HFF-Myc (cell line): ENCODE measurements at places on chromosomes 5 and 9.

DNA sequence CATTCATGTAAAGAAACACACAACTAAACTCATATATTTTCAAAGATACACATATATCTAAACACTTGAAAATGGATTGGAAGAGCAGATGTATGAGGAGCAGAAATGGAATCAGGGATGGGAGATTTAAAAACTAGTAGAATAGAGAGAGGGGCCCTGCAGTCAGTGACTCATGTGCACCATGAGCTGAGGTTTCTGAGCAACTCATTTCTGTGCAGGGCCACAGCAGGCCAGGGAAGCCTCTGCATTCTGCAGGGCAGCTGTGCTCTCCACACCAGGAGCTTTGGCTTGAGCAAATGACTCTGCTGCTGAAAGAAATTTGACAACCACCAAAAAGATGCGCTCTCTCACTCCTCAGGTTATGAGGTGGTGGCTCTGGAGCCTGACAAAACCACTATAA, 27.1 kb downstream of the LHX6 start:
- no peak for DNase-seq

DNA sequence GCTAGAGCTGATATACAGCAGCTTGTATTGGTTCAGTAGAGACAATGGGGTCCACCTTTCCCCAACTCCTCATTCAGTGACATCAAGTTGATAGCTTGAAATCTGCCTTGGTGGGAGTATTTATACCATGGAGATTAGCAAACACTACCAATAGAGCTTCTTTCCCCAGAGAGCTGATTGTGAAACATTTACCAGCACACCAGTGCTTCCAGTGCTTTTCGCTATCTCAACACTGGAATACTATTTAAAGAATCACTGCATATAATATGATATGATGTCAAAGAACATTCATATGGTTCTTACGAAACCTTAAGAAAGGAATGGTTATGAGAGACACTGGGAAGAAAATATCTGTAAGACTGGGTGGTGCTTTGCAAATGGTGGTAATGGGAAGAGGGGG, 21.8 kb upstream of the RNF145 start:
- no peak for DNase-seq

DNA sequence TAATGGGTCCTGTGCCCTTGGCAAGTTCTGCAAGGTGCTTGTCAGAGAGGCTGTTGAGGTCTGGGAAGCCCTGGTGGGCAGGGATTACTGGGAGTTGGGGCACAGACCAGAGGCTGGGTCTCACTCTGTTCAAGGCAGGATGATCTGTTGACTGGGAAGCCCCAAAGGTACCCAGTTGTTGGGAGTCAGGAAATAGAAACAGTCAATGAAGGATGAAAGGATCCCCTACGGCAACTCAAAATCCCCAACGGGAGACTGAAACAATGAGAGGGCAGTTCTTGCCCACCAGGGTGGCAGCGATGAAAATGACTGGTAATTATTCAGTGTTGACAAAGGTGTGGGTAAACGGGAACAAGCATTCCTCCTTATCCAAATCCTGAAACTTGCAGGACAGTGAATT, 31.2 kb downstream of the BNIP1 start:
- no peak for DNase-seq

GRCh38 chr9:133927041-133927440, 65.1 kb downstream of the VAV2 start:
- DNase-seq = no peak

DNA sequence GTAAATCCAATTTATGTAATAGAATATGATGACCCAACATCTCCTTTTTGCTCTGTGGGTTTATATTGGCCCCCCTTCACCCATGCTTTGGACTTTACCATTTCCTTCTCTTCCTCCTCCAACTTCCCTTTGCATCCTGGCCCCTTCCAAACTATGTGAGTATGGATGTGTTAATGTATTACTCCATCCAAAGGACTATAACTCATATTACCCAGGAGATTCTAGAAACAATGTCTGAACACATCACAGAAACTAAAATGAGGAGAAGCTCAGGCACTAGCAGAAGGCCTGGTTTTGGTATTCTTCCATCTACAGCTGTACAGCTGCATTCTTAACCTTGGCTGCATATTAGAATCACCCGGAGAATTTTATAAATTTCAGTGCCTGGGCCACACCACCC, 110.7 kb downstream of the PDE4D start:
- no peak for DNase-seq

DNA sequence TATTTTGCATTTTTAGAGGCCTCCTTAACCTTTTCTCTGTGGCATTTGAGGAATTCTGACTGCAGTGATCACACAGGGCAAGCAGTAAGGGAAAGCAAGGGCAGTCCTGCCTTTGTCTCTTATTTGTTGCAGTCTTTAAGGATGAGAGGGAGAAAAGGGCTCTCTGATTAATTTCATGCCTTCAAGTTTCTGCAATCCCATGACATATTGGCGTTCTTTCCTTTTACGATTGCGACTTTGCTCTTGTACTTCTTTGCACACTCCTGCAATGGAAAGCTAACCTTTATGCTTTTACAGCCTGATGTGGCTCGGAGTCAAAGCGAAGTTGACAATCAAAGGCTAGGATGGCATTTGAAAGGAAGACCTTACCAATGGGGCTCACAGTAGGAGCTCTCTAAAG, 698.4 kb downstream of the DNAH5 start:
- no peak for DNase-seq

DNA sequence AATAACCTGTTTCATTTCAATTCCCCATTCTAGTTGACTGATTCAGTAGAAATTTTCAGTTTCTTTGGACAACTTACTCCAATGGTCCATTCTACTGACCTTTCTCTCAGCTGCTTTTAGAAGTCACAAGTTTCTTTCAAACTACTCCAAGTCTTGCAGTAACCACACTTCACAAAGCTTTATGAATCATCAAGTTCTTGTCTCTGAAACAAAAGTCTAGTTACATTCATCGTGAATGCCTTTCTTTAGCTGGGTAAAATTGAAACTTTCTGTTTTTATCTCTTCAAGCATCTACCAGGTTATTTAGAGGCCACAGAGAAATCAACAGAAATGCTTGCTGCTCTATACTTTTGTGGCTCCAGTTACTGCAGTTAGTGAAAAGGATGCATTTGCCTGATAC, 405.4 kb downstream of the TMEM232 start:
- no peak for DNase-seq

DNA sequence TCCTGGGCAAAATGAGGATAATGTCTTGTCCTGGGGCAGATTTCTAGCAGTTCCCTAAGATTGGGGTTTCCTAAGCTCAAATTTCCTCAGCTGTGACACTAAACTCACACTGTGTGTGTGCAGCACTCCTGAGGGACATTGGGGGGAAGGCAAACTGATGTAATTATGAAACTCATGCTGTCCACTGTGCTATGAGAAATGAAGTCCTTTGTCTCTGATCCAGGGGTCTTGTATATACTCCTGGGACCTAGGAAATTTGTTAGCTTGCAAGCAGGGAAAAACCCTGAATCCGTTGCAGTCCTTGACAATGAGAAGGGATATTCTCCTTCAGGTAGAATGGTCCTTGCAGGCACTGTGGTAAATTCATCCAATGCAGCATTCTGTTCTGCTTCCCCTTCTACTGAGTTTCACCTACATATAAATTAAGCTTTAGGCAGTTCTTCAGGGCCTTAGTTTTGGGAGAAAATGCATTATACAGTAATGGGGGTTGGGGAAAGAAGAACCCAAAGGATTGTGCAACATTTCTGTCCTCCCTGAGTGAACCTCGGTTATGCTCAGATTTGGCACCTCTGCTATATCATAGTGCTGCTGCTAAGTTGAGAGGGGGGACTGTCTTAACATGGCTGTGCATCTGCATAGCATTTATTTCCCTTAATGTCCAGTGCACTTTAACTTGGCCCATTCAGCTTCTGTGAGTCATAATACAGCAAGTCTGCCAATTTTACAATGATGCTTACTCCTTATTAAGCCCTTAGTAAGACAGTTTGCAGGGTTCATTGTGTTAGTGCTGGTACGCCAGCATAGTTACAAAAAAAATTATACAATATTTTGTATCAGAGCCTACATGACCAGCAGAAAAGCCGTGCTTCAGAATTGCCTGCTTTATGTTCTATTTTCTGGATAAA, 80.2 kb downstream of the PJA2 start:
- no peak for DNase-seq

GRCh38 chr9:96483733-96484390, 33.9 kb downstream of the HABP4 start:
- DNase-seq = no peak

GRCh38 chr9:84652496-84653120, 16.9 kb upstream of the NTRK2 start:
- no peak for DNase-seq

- DNase-seq = no peak
Observed at GRCh38 chr5:54611290-54611951, 93.9 kb downstream of the SNX18 start.

- no peak for DNase-seq
Observed at GRCh38 chr5:14584848-14585247, 3.3 kb downstream of the OTULINL start.

DNA sequence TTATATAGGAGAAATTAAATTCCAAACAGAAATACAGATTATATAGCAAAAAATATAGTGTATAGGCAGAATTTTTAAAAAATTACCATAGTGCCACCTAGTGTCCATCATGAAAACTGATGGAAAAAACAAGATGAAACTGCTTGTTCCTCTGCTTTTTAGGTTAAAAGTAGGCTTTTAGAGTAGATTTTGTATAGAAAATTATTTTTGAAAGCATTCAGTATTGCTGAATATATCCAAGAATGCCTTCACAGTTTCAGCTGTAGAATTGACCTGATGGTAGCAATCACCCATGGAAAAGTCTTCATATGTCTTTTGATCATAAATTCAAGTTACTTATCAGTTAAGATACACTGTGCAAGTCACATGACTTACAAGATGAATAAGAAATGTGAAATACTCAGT, 19.7 kb downstream of the RIOK2 start:
- no peak for DNase-seq

- DNase-seq = no peak
Observed at GRCh38 chr5:160285316-160285715, 27.0 kb downstream of the CCNJL start.

DNA sequence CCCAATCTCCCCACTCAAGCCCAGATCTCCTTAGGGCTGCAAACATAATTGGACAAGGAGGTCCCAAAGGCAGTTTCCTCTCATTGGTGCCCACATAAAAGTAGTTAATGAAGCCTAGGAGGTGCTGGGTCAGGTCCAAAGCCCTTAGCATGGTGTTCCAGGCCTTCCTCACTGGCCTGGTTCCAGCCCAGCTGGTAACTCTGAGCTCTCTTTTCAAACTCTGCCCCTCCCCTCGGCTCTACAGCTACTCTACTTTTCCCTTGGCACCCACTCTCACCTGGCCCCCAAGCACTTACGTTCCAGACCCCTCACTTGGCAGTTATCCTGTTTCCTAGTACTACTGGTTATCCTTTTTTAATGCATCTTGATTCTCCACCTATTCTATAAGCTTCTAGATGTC, 9.9 kb downstream of the SEPTIN8 start:
- no peak for DNase-seq

GRCh38 chr5:120843390-120843980, 379.4 kb downstream of the PRR16 start:
- no peak for DNase-seq

DNA sequence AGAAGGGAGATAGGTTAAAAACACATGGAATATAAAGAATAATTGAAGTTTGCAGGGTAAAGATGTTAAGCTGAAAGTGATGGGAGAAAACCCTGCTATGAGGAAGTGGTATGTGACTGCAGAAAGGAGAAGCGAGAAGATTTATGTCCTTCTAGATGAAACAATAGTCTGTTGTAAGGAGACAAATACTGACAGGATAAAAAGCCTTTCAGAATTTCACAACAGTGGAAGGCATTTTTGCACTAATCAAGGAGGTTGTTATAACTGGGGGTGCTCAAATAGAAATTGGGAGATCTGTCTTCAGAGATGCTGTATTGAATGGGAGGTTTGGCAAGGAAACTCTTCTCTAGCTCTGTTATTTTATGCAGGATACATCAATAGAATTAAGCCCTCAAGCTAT, 69.6 kb downstream of the NMUR2 start:
- no peak for DNase-seq

GRCh38 chr5:89071101-89071940, 188.3 kb upstream of the MEF2C start:
- no peak for DNase-seq

DNA sequence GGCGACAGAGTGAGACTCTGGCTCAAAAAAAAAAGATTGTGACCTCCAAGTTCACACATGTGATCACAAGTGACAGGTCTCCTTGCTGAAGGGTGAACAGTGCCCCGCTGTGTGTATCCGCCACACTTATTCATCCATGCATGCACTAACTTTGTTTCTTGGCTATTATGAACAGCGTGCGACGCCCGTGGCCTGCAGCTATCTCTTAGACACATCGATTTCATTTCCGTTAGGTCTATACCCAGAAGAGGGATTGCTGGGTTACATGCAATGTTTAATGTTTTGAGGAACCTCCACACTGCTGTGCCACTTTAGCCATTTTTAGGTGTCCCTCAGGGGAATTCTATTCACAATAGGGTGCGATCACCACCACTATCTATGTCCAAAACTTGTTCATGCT, 12.1 kb upstream of the EGFL7 start:
- no peak for DNase-seq

DNA sequence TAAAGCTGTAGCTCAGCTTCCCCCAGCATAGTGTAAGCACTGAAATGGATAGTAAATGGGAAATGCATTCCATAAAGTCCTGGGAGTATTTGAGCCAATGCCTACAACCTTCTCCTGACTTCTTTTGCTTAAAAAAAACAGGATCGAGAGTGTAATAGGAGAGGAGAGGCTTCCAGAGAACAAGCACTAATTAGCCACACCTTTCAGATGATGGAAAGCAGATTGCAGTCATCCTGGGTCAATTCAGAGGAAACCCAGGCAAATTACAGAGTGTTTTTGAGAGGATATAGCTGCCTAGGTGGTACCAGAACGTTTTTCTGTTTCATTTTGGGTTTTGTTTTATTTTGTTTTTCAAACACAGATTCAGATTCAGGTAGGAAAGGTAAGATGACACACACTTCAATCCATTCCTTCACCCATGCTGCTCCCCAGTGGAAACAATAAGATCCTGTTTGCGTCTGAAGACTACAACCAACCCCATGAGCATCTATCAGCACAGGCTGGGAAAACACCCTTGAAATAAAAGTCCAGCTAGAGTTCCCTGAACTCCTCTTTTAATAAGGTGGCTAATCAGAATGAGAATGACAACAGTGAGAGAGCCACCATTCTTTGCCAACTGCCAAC, 95.6 kb downstream of the RFK start:
- no peak for DNase-seq

- no peak for DNase-seq
Observed at GRCh38 chr5:135477613-135478066, 25.5 kb upstream of the TIFAB start.

DNA sequence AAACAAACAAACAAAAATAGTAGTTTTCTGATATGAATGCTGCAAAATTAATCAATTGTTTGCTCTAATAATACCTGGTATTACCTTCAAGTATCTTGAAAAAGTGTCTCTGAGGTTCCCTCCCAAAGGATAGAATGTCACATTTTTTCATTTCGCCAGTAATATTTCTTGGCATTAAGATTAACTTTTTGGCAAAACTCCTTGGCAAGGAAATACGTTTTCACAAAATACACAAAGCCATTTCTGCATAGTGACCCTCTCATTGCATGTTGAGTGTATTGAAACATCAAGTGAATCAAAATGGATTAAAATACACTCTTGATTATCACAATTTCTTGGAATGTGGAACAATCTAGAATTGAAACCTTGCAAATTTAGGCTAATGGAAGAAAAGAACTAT, 230.5 kb downstream of the ATPSCKMT start:
- DNase-seq = no peak

- DNase-seq = peak; percentile 16
Observed at GRCh38 chr5:45454114-45454513, 242.1 kb downstream of the HCN1 start.

- DNase-seq = no peak
Observed at GRCh38 chr5:73121119-73121463, 716 bp downstream of the TMEM171 start.
